ENCODE measurements at places on chromosomes 7 and 10. TPM values are rescaled to one million over a fixed set of nuclear protein-coding genes. Genes with fewer than 3 reads are reported as not detected.

DNA sequence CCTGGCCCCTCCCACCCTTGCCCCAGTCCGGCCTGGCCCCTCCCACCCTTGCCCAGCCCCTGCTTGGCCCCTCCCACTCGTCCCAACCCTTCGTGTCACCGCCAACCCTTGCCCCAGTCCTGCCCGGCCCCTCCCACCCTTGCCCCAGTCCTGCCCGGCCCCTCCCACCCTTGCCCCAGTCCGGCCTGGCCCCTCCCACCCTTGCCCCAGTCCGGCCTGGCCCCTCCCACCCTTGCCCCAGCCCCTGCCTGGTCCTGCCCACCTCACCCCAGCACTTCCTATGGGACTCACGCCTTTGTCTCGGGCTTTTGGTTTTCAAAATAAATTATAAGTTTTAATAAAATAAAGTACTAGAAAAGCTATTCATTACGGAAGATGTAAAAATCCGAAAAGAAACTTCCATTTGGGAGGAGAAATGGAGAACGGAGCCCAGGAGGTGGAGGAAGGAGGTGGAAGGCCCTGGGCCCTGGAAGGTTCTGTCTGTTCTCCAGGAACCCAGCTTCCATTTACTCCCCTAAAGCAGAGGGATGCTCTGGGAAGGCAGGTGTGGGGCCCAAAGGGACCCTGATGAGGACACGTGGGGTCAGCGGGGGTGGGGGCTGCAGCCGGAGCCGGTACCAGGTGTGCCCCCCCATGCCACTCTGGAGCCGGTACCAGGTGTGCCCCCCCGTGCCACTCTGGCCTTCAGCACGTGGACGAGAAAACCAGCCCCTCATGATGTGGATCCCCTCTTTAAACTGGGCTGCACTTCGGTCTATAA is 52.2 kb downstream of the PWWP2B start:
- no peak for DNase-seq

GRCh38 chr10:28991333-28992270 is 297.3 kb upstream of the LYZL1 start:
- peak; percentile 75 for DNase-seq

DNA sequence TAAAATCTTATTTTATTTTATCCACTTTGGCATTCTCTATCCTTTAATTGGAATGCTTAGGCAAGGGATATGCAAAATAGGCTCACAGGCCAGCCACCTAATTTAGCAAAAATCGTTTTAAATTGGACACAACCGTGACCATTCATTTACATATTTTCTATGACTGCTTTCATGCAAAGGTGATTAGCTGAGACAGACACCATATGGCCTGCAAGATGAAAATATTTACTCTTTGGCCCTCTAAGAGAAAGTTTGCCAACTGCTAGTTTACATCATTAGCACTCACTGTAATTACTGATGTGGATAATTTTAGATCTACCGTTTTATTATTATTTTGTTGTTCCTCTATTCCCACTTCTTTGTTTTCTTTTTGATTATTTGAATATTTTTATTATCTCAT is 375.5 kb upstream of the LRRTM3 start:
- DNase-seq = no peak

- DNase-seq = no peak
Measured at GRCh38 chr10:59887006-59887405, 19.4 kb downstream of the CCDC6 start.

- DNase-seq = no peak
Measured at GRCh38 chr10:128865436-128866195, 601.4 kb upstream of the MGMT start.

CYP3A5 gene
- 0.36 TPM for total RNA-seq

SPDYE2B gene
- total RNA-seq = not detected

All from SJCRH30 (cell line).